ENCODE measurements at places on chromosomes 1 and 21.
A peak's percentile ranks its signal among the peaks of the same experiment; 100 is the strongest.

DNA sequence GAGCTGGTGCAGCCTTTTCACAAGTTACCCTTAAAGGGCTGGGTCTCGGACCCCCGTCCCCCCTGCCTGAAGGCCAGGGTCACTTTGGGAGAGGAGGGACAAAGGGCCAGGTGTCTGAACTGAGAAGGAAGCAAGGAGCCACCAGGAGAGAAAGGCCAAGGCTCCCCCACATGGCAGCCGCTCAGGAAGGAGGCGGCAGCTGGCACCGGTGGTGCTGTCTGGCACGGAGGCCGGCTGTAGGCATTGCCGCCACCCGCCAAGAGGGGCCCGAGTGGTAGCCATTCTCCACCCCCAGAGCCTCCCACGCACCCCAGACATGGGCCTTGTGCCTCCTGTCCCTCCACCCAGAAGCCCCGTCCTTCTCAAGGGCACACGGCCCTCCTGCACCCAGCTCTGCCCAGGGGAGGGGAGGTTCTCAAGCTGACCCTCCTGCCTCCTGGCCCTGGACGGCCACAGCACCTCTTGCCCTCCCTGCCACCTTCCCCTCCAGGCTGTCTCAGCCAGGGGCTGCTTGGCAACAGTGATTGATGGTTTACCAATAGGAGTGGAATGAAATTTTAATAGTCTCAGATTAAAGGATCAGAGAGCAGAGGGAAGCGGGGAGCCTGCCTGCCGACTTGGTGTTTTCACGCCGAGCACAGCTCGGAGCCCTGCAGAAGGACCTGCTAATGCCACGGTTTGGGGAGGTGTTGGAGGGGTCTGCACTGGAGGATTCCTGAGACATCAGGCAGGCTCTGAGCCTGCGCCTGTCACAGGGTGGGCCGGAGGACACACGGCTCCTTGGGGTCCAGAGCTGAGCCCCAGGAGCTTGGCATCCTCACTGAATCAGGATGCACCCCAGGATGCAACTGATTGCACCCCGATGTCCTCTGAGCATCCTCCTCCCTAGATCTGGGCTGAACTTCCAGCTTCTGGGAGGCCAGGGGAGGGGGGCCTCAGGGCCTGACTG, 211.9 kb upstream of the VAMP3 start:
- no peak for ATAC-seq

DNA sequence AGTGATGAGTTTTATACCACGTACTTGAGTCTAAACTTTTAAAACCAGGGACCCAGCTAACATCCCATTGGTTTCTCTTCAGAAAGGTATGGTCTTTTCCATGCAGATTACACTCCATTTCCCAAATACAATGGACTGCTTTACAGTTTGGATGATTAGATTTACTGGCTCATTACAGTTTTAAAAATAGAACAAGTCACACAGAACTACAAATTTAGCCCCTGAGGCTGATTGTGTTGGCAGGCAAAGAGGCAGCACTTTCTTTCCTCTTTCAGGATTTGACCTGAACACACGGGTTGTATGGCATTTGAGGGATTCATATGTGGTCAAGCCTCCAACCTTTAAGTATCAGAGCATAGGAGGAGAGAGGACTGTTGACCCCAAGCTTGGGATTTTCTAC, 21.8 kb upstream of the VTCN1 start:
- ATAC-seq, result no peak

DNA sequence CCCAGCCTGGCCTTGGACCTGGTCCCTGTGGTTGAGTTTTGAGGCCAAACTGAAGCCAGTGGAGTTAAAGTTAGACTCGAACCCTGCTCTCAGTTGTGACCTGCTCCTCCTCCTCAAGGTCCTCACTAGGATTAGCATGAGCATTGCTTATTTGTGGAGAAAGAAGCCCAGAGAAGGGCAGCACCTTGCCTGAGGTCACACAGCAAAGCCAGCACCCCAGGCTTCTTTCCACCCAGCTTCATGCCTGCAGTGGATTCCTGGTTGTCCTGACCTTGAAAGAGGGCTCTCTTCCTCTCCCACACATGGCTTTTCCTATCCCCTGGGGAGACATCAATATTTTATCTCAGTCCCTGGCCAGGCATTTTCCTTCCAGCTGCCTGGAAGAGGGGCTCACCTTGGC, 2.8 kb downstream of the LDLRAP1 start:
- no peak for ATAC-seq

- peak; percentile 1 for ATAC-seq
Measured at GRCh38 chr1:46615735-46616134, 876 bp downstream of the MOB3C start.
